Sciatic nerve (tissue), 2 donors: ENCODE measurements at places on chromosomes 11 and 22. TPM values are rescaled to one million over a fixed set of nuclear protein-coding genes. Genes with fewer than 3 reads are reported as not detected.

EMID1 gene
- 3.7 TPM for total RNA-seq

TRIM6 gene
- 3.3 TPM for total RNA-seq

IGSF9B gene
- 13.5 TPM for total RNA-seq

RFPL2 gene
- total RNA-seq: not detected

CCDC116 gene
- total RNA-seq: 0.89 TPM

GSTP1 gene
- total RNA-seq: 329 TPM

TMEM191C gene
- 1.4 TPM for total RNA-seq

NPAS4 gene
- not detected for total RNA-seq

- DNase-seq: no peak
Observed at GRCh38 chr22:39949964-39950737, 10.0 kb upstream of the TMA7B start.

GRCh38 chr11:18775492-18776292, 15.9 kb downstream of the PTPN5 start:
- peak; percentile 80 for DNase-seq

GRCh38 chr11:58926251-58926650, 13.0 kb upstream of the GLYATL1 start:
- DNase-seq: no peak

DNA sequence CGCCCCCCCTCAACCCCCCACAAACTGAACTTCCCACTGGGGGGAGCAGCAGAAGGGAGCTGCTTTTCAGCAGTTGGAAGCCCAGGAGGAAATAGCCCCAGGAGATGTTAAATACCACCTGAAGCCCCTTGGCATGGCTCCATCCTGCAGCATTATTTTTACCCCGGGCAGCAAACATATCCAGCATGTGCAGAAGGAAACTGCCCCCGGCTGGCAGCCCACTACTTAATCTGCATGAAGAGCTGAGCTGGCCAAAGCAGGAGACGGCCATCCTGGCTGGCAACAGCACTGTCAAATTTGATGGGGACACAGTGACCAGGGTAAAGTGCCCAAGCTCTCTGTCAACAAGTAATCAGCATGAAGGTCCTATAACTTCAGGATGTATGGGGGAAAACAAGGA, 32.0 kb downstream of the BUD13 start:
- DNase-seq: no peak

- DNase-seq: no peak
Observed at GRCh38 chr22:43783777-43784176, 28.3 kb downstream of the EFCAB6 start.

GRCh38 chr11:15471895-15472799, 357.4 kb downstream of the INSC start:
- no peak for DNase-seq

- DNase-seq: no peak
Observed at GRCh38 chr11:24298146-24298545, 198.7 kb upstream of the LUZP2 start.

- DNase-seq: no peak
Observed at GRCh38 chr11:61034111-61034510, 62.6 kb downstream of the CD6 start.

GRCh38 chr11:30725645-30726195, 139.6 kb upstream of the MPPED2 start:
- no peak for DNase-seq

DNA sequence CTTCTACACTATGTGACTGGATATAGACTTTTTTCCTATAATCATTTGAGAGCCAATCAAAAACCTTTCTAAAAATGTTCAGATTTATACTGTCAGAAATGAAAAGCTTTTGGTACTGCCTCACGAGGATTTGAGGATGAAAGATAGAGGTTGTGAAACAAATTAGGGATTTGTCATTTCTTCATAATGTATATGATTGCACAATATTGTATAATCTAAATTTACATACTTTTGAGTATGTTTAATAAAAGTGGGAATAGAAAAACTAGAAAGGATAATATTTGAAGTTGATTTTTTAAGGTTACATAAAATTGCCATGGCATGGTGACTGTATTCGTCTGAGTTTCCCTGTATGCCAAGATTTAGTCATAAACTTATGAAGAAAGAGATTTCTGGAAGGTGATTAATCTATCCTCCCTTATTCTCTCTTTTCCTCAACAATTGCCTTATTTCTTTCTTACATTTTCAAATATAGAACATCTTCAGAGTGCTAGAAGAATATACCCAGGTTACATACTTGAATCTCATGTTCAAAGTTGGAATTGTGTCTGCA, 56.2 kb downstream of the CASP12 start:
- DNase-seq: no peak
